ENCODE measurements at places on chromosomes 13 and 19.

DNA sequence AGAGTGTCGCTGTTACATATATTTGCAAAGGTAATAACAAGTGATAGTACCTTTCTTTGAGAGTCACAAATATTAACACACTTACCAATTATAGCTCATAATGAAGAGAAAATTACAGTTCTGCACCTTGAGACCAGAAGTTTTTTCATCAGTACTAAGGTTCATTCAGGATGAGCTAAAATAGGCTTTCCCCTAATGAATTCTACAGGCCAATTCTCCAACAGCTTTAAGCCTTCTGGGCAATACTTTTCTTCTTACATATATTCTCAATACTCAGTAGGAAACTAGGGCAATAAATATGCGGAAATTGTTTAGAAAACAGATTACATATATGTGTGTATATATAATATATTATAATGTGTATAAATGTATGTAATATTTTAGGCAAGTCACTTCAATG is 2672.8 kb upstream of the PCDH20 start:
- DNase-seq, result peak; percentile 58

- DNase-seq, result peak; percentile 42
Observed at GRCh38 chr19:50427997-50428425, 4.7 kb upstream of the MYBPC2 start.

GRCh38 chr19:34215006-34215665 is 39.2 kb upstream of the GARRE1 start:
- DNase-seq, result peak; percentile 13

GRCh38 chr13:82480415-82480814 is 1401.9 kb downstream of the SLITRK1 start:
- peak; percentile 25 for DNase-seq

DNA sequence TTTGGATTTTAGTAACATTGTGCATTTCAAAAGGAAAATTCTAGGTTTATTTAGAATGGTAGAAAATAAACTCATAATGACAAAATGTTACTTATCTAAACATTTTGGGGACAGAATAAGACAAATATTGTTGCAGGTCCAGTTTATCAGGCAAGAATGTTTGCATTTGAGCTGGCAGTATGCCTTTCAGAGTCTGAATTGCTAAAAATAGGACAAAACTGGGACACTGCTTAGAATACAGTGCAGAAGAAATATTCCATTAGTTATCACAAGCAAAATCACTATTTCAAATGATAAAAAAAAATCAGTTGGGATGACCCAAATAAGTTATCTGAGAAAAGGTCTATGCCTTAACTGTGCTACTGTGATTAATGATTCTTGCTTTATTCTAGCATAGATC is 870.3 kb upstream of the MIR17HG start:
- no peak for DNase-seq

GRCh38 chr19:34274827-34275625 is 20.7 kb downstream of the GARRE1 start:
- DNase-seq, result no peak

DNA sequence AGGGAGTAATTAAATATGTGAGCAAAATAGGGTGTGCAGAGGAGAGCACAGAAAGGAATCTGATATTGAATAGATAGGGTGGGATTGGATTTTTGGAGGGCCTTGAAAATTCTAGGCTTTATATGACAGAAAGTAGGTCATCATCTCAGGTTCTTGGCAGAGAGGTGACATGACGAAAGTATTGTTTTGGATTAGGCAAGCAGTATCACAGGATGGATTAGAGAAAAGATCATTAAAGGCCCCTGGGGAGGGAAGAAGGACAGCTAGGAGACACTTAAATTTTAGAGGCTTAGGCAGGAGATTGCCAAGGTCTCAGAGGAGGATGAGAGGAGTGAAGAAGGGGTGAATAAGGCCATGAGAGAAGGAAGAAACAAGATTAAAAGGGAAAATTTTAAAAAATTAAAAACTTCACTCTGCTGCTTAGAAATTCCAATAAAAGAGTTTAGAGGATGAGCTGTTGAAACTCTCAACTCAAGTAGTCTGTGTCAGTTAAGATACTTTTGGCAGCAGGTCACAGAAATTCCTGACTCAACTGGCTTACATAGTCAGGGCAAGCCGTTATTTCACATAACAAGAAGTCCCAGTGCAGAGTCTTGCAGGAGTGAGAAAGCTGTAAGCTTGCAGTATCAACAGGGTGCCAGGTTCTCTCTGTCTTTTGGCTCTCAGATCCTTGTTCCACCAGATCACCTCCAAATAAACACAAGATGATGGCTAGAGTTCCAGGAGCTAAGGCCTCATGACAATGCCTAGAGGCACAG is 8.8 kb downstream of the GPC6 start:
- peak; percentile 62 for DNase-seq

All from NCI-H69 (cell line).